ENCODE measurements at places on chromosomes 2 and 18.

- DNase-seq = no peak
Measured at GRCh38 chr18:68466672-68467071, 248.2 kb downstream of the TMX3 start.

- no peak for DNase-seq
Measured at GRCh38 chr2:231567159-231567558, 25.5 kb upstream of the TEX44 start.

DNA sequence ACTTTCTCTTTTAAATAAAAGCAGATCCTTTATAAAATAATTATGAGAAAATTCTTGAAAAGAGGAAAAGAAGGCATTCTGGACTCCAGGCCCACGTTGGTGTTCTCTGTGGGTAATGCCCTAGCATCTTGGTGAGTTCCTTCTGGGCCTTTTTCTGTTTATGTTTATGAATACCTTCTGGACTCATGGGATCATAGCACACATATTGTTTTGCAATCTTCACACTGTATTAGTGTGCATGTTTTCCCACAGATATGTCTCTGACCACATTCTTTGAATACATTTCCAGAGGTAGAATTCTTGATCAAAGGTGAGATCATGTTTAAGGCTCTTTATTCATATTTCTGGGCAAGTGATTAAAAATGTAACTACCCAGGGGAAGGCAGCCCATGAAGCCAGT is 15.9 kb downstream of the GLI2 start:
- no peak for DNase-seq

DNA sequence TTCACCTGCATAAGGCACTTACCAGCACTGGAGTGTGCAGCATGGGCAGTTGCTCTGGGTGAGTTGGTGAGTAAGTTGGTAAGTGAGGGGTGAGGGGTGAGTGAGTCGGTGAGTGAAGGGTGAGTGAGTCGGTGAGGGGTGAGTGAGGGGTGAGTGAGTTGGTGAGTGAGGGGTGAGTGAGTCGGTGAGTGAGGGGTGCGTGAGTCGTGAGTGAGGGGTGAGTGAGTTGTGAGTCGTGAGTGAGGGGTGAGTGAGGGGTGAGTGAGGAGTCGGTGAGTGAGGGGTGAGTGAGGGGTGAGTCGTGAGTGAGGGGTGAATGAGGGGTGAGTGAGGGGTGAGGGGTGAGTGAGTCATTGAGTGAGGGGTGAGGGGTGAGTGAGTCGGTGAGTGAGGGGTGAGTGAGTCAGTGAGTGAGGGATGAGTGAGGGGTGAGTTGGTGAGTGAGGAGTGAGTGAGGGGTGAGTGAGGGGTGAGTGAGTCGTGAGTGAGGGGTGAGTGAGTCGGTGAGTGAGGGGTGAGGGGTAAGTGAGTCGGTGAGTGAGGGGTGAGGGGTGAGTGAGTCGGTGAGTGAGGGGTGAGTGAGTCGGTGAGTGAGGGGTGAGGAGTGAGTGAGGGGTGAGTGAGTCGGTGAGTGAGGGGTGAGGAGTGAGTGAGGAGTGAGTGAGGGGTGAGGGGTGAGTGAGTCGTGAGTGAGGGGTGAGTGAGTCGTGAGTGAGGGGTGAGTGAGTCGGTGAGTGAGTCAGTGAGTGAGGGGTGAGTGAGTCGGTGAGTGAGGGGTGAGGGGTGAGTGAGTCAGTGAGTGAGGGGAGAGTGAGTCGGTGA is 17.1 kb downstream of the THAP4 start:
- DNase-seq = no peak

GRCh38 chr2:5938566-5938896 is 246.3 kb downstream of the SOX11 start:
- DNase-seq = no peak

- DNase-seq = no peak
Measured at GRCh38 chr2:158578703-158579330, 122.1 kb downstream of the PKP4 start.

GRCh38 chr2:202278036-202278760 is 12.6 kb downstream of the NOP58 start:
- DNase-seq = peak; percentile 42

DNA sequence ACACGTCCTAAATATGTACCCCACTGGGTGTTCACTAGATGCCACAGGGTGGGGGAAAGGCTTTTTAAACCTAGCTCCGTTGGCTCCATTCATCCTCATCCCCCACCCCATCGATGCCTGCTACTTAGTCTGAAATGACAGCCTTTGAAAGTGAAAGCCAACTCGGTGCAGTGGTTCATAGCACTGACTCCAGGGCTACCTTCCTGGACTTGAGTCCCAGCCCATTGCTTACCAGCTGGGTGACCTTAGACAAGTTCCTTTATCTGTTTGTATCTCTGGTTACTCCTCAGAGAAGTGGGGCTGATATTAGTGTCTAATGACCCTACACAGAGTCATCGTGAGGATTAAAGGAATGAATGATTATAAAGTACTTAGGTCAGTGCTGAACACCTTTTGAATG is 24.4 kb downstream of the EHD3 start:
- no peak for DNase-seq
